ENCODE measurements at places on chromosomes 16 and 17.

DNA sequence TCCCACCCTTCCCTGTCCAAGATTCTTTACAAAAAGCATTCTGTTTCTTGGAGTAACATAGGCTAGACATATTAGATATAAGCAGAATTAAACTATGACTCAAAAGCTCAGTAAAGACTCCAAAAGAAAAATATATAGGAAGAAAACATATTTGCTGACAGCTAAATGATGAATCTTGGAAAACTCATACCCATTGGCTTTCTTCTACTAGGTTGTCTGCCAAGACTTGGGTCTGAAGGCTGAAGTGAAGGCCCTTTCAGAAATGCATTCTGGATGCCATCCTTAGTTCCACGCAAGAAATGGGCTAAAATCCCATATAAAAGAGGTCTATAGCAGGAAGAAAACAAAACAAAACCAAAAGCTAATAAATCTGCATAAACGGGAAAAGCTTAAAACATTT lies 15.1 kb downstream of the CEP20 start:
- no peak for DNase-seq

GRCh38 chr17:78397681-78398101 lies 19.2 kb downstream of the PGS1 start:
- no peak for DNase-seq

- no peak for DNase-seq
Measured at GRCh38 chr17:17729620-17730249, 48.5 kb downstream of the RAI1 start.

DNA sequence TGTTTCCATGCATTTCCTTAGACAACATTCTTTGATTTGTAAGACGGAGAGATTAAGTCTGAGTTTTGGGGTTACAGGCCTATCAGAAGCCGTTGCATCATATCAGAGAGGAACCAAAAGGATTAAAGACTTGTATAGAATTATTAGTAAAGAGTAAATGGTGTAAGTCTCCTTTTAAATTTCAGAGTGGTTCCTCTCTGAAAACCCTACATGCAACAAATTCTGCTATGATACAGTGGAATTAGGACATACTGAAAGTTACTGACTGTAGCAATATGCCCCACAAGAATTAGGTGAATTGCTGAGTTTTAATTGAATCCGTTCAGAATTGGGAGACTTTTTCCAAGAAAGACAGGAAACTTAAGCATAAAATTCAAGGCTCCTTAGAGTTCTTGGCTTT lies 221.6 kb downstream of the FTO start:
- no peak for DNase-seq

DNA sequence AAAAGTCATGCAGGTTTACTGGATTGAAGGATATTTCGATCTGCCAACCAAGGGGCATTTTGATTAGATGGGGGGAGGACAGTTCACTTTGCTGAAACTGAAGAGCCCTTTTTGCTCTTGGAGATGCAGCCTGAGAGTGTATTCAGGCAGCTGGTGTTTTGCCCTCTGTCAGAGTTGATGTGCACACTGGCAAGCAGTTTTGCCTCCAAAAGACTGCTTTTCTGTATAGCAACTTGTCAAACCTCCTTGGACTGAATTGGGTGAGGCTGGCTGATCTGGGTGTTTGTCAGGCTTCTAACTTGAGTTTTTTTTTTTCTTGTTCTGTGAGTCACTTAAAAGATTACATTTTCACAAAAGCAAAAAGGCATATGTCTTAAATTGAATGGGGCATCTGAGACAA lies 22.6 kb upstream of the ANKFN1 start:
- no peak for DNase-seq

GRCh38 chr16:68731637-68732036 lies 5.5 kb upstream of the CDH1 start:
- no peak for DNase-seq

- no peak for DNase-seq
Measured at GRCh38 chr16:30904114-30904780, 7.8 kb downstream of the CTF1 start.

DNA sequence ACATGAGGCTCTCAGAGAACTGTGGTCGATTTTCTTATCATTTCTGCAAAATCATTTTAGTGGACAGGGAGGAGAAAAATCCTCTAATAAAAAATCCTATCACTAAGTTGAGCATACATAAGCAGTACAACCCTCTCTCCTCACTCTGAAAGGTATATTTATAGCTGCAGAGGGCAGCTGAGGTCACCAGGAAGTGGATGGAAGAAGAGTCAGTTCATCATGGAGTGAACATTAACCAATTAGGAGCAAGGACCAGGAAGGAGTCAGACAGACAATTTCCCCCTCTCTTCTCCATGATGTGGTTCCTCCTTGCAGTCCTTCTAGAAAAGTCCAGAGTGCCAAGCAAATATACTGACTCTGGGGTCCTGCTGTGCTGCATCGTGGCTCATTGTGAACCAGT lies 253.7 kb downstream of the TOX3 start:
- no peak for DNase-seq

- DNase-seq: no peak
Measured at GRCh38 chr17:75622076-75622475, 11.2 kb upstream of the SMIM5 start.
